ENCODE measurements at places on chromosomes 1 and 21.

- DNase-seq = peak; percentile 66
These were observed 35.2 kb downstream of the TGFB2 start for GRCh38 chr1:218380125-218380977.

- no peak for DNase-seq
These were observed 139.4 kb upstream of the CAMK1G start for GRCh38 chr1:209443975-209444651.

DNA sequence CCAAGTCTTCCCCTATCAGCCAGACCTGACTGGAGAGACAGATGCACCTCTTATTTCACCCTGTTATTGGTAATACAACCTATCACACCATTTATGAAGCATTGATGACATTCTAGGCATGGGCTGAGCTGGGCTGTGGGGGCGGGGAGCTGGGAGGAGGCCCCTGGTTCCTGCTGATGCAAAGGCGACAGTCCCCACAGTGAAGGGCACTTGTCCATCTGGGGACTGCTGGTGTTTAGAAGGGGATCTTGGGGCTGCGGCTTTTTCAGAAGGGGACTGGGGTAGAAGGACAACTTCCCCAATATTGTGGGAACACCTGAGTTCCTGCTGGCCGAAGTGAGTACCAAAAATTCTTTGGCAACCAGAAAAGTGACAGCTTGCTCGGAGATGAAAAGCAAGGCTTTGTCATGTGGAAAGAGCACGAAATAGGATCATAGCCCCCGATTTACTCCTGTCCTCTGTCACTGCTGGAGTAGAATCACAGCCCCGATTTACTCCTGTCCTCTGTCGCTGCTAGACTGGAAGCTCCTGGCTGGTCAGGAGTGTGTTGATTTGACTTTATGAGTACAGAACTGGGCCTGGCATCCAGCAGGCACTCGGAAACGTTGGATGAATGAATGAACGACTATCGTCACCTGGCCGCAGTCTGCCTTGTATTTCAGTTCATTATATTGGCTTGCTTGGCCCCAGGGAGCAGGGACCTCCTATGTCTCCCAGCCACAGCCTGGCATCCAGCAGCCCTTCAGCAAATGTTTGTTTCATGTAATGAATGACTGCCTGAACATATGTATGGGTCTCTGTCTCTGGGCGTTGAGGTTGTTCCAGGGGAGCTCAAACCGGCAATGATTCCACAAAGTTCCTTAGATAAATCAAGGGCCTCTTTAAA lies 16.5 kb upstream of the ETV3L start:
- DNase-seq = no peak

- no peak for DNase-seq
These were observed at the start of gene PROK1 for GRCh38 chr1:110450929-110451328. Gene PROK1 (plus strand): TSS chr1:110451149. CDS start chr1:110451217, 68 bp downstream.

DNA sequence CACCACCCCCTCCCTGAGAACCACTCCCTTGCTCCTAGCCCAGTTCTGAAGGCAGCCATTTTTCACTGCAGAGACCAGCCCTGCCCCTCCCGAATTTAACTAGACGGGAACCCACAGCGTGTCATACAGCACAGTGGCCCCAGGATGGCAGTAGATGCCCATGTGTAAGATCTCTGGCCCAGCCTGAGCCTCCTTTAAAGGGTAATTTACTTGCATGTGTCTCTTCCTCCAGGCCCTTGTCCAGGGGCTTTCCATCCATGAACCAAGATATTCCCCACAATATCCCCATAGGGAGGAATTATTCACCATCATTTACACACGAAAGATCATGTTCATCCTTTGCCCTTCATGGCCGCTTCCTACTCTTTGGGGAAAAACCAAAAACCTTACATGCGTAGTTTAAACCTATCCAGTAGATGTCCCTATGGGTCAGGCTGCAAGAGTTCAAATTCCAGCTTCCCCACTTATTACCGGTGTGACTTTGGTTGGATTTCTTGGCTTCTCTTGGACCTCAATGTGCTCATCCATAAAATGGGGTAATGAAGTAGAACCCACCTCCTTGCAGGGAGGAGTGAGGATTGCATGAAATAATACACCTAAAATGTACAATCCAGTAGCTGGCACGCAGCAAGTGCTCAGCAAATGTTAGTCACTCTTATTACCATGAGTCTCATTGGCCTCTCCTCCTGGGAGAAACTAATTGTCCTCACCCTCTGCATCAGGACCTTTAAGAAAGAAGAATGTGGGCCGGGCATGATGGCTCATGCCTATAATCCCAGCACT lies 4.0 kb upstream of the LACTBL1 start:
- peak; percentile 85 for DNase-seq

GRCh38 chr1:241423541-241424479 lies 66.8 kb upstream of the RGS7 start:
- DNase-seq = peak; percentile 74

- DNase-seq = peak; percentile 97
These were observed 15.9 kb downstream of the SARS1 start for GRCh38 chr1:109229531-109230127.

DNA sequence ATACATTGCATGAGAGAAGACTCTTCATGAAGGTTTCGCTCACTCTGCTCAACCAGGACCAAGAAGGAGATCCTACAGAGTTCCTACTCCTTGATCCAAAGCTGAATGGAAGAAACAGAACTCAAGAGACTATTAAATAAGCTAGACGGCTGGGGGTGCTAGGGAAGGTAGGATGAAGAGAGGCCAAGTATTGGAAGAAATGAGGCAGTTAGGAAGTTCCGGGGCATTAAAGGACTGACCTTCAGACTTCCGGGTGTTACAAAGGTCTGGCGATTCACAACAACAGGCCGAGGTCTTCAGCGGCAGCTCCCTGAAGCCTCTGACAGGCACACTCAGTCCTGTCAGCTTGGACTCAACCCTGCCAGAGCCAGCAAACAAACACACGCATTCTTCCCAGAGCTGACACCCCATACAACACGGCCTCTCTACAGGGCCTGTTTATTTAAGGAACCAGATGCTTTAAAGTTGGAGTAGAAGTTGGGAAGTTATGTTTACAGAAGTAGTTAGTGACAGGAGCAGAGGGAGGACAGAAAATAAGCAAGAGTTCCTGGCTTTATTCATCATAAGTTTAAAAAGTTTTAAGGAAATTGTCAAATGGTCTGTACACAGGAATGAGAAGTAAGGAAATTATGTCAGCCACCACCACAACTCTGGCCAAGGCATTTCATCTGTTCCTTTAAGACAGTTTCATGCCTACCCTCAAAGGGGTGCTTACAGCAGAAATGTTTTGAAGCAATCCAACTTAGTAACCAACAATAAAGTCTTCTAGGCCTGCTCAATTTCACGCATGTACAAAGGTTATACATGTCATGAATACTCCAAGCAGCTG lies 4.7 kb downstream of the SORT1 start:
- no peak for DNase-seq

GRCh38 chr1:23150125-23150524 lies 18.5 kb downstream of the LUZP1 start:
- no peak for DNase-seq

GRCh38 chr1:181141431-181141910 lies 53.0 kb downstream of the IER5 start:
- DNase-seq = peak; percentile 7

GRCh38 chr1:168606096-168606495 lies 29.7 kb downstream of the XCL1 start:
- no peak for DNase-seq

- no peak for DNase-seq
These were observed 33.4 kb upstream of the ARHGAP29 start for GRCh38 chr1:94270801-94271203.

- no peak for DNase-seq
These were observed 3.9 kb downstream of the JAK1 start for GRCh38 chr1:64962441-64962840.

GRCh38 chr1:164671323-164671965 lies 112.5 kb downstream of the PBX1 start:
- no peak for DNase-seq

DNA sequence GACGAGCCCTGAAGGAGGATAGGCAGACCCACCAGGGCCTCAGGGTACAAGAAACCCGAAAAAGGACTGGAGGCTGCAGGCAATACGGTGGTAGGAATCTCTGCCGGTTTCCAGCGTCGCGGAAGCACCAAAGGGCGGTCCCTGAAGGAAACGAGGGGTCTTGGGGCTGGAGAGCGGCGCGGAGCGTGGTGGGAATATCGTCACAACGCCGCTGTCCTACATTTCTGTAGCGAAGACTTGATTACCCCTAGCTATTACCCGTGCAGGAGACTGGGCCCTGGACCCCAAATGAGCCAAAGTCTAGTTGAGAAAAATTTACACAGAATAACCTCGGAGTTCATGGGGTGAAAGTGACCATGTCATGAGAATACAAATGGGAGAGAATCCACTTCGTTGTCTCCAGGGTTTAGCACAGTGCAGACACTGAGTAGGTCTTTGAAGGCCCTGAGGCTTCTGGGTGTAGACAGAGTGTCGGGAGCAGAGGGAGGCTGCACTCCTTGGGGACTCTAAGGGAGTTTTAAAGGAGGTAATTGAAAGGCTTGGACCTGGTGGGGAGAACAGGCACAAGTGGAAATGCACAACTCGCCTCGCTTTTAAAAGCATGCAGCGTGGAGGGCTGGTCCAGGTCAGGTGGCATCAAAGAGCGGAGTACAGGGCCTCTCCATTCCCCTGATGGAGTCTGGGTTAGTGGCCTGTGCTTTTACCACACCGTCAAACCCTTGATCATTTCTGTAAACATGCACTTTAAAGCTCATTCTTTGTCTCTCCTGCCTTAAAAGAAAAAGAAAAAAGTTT lies 1.5 kb downstream of the ATP1A1 start:
- DNase-seq = no peak

DNA sequence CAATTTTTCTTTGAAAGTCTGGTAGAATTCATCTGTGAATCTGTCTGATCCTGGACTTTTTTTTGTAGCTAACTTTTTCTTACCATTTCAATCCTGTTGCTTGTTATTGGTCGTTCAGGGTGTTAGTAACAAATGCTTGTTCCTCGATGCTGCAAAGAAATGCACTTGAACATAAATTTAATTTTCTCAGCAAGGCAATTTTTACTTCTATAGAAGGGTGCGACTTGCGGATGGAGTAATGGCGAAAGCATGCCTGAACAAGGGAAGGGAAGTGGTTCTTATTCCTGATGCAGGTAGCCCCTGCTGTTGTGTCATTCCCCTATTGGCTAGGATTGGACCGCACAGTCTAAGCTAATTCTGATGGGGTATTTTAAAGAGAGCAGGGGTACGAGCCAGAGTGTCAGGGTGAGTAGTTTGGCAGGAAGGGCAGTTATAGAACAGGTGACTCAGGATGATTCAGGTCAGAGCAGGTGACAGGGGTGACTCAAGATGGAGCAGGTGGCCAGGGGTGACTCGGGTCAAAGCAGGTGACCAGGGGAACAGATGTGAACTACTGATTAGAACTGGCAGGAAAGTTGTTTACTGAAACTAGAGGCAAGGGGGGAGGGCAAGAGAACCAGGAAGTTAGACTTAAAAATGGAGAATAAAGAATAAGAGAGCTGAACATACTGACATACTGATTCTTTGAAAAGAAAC lies 40.5 kb downstream of the SERINC2 start:
- DNase-seq = no peak

Measured in NCI-H345 (cell line).